A549 (cell line): ENCODE measurements at places on chromosomes 12 and 14.

DNA sequence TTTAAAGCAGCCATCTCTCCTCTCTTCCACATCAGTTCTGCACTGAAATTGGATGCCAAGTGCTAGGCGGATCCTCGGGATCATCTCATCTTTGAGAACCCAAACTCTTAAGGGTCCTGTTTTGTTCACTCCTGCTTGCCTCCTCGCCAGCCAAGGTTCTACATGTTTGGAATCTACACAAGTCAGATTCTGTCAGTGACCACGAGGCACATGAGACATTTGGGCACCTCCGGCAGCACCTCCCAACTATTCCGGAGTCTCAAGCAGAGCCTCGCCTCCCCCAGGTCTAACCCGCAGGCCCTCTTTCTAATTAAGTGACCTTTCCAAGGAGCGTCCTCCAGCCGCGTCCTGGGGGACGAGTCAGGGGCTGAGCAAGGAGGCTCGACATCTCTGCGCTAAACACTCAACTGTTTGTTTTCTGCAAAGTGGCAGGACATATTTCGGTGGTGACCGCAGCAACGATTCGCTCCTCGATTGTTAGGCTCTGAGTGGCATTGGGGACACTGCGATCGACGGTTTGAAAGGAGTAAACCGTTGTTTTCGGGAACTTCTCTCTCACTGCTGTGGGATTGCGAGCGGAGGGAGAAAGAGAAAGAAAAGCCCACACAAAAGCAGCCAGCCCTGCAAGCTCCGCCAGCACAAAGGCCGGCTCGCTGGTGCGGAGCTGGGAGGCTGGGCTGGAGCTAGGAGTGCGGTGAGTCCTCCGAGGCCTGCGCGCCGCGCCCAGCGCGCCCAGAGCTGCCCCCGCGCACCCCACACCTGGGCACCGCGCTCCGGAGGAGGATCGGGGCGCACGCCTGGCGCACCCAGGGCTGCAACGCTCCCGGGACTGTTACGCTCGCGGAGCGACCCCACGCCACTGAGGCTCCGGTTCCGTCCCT, 640 bp downstream of the ARMH4 start:
- DNase-seq = no peak

GRCh38 chr14:89775151-89775550, 179.4 kb downstream of the EFCAB11 start:
- DNase-seq = no peak

- DNase-seq = no peak
Measured at GRCh38 chr12:34306133-34306830, 284.0 kb downstream of the ALG10 start.

GRCh38 chr14:77580477-77580876, 36.0 kb downstream of the SPTLC2 start:
- DNase-seq = no peak

DNA sequence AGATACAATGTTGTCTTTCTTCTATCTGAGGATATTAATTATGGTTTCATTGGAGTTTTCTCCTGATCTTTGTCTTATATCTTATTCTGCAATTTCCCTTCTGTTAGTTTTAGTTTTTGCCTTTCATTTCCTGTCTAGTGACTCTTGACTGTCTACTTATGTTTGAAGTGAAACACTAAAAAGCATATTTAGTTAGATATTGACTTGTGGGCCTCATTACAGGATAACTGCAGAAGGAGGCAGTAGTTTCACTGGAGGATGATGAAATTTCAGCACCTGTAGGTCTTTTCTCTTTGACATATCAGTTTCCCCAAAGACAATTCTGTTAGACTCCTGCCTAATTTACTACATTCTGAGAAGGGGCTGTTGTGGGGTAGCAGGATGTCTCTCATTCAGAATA, 97.5 kb upstream of the NEDD1 start:
- DNase-seq = no peak

DNA sequence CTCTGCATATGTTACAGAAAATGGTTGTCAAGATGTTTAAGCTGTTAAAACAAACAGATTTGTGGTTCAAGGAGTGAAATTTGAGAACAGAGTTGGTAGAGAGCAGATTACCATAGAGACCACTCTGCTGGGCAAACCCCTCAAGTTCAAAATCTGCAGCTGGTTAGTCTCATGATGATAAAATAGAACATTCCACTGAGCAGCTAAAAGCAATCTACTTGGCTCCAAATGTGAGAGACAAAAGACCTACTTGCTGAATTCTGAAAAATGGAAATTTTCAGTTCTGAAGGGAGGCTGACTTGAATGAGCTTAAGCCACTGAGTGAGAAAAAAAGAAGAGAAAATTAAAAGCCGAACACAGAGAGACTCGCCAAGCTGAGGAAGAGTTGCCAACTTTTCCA, 519.3 kb downstream of the NOVA1 start:
- DNase-seq = no peak

DNA sequence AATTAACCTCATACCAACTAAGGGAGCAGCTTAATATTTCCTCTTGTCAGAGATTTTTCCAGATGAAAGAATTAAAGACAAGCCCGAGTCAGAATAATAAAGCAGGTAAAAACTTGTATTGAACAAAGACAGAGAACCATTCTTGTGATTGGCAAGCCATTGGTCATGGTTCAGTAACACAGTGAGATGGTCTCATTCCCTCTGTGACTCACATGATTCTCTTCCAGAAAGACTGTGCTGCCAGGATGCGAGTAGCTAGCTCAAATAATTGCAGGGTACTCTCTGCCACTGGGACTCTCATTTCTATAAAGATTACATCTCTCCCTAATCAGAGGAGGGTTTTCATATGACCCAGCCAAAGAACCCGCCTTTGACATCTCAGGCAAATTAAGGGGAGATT, 179.4 kb downstream of the PHLDA1 start:
- no peak for DNase-seq

- DNase-seq = no peak
Measured at GRCh38 chr14:85788470-85789233, 258.7 kb downstream of the FLRT2 start.

DNA sequence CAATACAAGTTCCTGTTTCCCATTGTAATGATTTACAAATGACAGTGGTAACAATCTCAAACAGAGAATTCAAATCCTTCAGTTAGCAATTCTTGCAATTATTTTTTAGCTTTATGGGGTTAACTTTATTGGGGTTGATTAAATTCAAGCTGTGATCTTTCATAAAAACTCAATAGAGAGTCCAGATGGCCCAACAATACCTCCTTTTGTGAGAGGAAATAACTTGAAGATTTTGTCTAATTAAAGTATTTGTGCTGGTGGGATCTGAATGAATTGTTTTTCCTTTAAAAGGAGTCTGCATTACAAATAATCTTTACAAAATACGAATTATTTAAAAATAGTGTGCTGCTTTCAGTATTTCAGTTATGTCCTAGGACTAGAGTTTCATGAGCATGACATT, 4.4 kb upstream of the ARHGAP5 start:
- no peak for DNase-seq

- no peak for DNase-seq
Measured at GRCh38 chr12:92062539-92063493, 82.8 kb downstream of the BTG1 start.

- no peak for DNase-seq
Measured at GRCh38 chr14:47596232-47596631, 79.2 kb downstream of the MDGA2 start.

- no peak for DNase-seq
Measured at GRCh38 chr14:103526247-103526913, 2.6 kb upstream of the TRMT61A start.

DNA sequence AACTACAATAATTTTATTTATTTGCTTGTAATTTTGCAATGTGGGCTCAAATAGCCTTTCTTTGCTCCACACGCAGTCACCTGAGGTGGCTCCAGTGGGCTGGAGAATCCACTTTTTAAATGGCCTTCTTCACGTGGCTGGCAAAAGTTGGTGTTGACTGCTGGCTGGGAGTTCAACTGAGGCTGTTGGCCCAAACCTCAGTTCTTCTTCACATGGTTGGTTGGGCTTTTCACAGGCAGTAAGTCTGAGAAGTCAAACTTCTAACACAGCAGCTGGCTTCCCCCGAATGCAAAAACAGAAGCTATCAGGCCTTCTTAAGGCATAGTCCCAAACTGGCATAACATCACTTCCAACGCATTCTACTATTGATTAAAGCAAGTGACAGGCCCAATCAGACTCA, 2.1 kb upstream of the OXA1L start:
- no peak for DNase-seq

- DNase-seq = no peak
Measured at GRCh38 chr14:65290830-65291229, 121.7 kb upstream of the FUT8 start.

GRCh38 chr12:52313926-52314325, 7.3 kb downstream of the KRT83 start:
- no peak for DNase-seq
